ENCODE measurements at places on chromosomes 7 and 10.

DNA sequence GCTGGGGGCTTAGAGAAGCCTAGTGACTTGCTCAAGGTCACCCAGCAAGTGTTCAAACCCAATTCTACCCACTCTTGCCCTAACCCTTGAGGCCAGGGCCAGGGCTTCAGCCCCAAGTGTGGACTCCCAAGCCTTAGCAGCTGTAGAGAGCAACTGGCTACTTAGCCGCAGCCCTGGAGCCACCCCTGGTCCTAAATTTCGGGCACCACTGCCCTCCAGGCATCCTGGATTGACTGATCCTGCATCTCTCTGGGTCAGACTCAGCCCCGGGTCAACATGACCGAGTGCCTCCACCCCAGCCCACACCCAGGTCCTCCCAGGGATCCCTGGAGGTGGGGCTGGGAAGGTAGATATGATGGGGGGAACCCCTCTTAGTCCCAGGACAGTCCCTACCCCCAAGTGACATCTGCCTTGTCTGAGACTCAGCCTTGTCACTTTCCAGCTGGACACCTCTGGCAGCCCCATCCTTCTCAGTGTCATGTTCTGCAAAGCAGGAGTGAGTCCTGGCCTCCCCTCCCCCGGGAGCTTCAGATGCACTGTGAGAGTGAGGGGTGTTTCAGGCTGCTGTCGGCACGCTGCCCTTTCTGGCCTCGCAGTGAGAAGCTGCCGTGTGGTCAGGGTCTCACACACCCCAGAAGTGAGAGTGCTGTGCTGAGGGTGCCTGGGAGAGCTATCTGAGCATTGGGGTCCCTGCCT, 89.8 kb downstream of the ZMIZ1 start:
- no peak for DNase-seq

DNA sequence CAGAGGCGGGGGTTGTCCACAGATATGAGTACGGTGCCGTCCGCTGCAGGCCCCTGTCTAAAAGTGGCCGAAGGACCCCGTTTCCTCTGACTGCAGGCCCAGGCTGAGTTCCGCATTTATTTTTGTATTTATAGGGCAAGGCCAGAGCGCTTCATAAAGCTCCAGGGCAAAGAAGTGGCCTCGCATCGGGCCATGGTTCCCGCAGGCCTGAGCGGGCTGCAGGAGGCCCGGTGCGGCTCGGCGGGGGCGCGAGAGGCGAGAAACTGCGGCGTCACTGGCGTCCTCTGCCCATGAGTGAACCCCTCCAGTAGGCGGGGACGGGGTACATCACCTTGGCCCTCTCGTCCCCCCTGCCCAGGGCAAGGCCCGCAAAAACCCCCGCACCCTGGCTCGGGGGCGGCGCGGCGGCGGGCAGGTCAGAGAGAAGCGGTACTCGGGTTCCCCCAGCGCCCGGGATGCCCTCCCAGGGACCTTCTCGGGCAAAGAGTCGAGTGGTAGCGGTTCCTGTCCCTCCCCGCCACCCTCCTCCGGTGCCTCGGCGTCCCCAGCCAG, 355.7 kb downstream of the DNAJB6 start:
- DNase-seq = no peak

DNA sequence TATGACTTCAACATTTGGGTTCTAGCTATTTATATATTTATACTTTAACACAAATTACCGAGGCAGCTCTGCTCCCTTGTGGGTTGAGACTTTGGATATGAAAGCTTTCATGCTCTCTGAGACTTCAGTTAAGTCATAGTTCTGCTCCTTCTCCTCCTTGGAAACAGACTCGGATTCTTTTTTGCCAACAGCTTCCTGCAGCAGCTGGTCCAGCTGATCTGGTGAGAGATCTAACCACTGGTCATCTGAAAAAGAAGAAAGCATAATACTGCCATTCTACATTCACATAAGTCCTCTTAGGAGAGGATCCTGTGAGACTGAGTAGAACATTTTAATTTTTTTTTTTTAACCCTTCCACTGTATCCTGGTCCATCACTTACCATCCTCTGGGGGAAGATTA, 28.6 kb downstream of the ECD start:
- no peak for DNase-seq

GRCh38 chr10:129334266-129334665, 132.8 kb upstream of the MGMT start:
- DNase-seq = no peak

DNA sequence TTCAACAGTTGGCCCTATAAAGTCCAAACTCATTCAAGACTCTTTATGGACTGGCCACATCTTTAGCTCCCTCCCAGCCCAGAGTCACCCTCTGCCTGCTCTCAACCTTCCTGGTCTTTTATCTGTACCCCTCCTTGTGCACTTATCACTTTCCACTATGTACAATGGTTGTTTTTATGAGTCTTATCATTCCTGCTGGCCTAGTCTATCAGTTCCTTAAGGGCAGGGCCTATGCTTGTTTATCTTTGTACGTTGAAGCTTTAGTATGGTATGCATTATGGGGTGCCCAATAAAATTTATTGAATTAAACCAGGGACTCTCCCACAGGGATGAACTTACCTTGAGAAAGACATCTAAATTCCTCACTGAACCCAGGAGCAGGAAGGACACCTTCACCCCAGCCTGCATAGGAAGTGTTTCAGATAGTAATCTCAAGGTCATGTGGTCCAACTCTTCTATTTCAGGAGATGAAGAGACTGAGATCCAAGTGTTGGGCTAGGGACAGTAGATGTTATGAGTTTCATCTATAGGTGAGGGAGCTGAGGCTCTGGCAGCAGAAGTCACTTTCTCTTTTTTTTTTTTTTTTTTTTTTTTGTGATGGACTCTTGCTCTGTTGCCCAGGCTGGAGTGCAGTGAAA, 13.3 kb upstream of the PDCD4 start:
- DNase-seq = no peak

- DNase-seq = peak; percentile 57
Measured at GRCh38 chr10:24900888-24901685, 51.3 kb downstream of the PRTFDC1 start.

GRCh38 chr10:30835146-30835545, 196.5 kb downstream of the ZNF438 start:
- no peak for DNase-seq

DNA sequence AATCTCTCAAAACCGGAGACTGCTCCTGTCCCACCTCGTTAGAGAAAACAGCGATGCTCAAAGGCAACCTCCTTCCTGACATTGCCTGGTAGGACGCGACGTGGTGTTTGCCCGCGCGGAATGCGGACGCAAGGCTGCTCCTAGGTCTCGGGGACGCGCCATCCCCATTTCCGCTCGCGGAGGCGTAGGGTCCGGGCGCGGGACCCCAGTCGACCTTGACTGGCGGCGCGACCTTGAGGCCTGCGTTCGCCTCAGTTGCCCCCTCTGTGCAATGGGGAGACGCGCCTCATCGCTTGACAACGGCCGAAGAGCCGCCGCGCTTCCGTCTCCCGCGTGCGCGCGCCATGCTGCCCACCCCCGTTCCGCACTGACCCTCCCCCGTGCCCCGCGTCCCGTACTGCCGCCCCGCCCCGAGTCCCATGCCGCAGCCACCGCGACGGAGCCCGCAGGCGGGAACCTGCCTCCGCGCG, 412 bp upstream of the PPIA start:
- no peak for DNase-seq

DNA sequence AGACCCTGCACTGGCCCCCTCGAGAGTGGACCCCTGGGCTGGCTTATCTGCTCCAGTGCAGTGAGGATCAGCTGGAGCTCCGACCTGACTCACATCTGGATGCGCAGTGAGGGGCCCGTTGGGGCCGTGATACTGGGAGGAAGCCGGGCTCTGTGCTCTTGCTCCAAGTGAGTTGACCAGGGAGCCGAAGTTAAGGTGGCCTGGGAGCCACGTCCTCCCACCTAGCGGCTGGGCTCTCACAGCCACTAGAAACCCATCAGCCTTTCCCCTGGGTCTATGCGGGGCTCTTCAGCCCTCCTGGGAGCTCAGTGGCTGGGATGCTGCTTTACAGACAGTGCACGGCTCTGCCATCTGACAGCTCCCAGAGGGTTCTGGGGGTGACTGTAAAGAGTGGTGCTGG, 9.1 kb downstream of the ALKBH4 start:
- no peak for DNase-seq

Data from activated CD4-positive, alpha-beta T cell treated with anti-CD3 and anti-CD28 coated beads, Interleukin-2, amount 50 U/mL, for 16 hours (primary cell).